ENCODE measurements at places on chromosomes 5 and 9. TPM values are rescaled to one million over a fixed set of nuclear protein-coding genes. Genes with fewer than 3 reads are reported as not detected.

GRCh38 chr5:172850454-172850797 is 16.4 kb downstream of the ERGIC1 start:
- DNase-seq: no peak

GRCh38 chr5:33829430-33829829 is 62.4 kb downstream of the ADAMTS12 start:
- DNase-seq: no peak

DNA sequence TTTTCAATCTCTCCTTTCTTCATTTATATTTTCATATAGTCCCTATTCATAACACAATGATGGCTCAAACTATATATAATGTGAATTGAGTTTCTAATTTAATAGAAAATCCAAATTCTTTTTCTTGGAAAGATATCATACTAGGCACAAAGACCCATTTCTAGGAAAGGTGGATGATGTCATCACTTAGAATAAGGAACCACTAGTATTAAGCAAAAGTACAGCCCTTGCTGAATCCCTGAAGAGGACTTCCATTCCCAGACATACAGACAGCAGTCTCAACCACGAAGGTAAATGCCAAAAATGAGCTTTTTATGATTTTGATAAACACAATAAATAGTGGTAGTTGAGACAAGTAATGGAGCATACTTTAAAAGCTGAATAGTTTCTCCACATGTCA is 210.0 kb downstream of the FBN2 start:
- no peak for DNase-seq

DNA sequence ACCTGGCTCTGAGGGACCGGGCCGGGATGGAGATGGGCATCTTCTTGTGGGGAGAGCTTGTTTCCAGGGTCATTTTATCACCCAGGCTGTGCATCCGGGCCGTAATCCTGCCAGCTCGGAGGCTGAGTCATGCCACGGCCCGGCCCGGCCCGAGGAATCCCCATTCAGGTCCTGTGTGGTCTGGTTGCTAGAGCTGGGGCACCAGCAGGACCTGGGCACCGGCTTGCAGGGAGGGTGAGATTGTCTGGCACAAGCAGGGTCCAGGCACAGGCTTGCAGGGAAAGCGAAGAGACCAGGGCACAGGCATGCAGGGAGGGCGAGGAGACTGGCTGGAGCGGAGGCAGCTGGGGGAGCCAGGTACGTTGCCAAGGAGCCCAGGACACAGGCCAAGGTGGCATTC is 106.8 kb downstream of the RXRA start:
- no peak for DNase-seq

DNA sequence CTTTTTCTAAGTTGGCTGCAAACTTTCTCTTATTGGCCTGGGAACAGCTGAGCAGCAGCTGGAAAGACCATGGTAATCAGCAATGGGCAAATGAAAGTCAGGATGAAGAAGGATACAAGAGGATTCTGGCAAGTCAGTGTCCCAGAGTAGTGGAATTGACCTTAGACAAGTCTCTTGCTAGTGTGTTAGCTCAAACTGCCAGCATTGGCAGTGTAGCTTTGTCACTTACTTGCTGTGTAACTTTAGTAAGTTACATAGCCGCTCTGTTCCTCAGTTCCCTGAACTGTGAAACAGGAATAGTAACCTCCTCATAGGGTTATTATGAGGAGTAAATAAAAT is 3.6 kb downstream of the ALDH1A1 start:
- no peak for DNase-seq

- DNase-seq: peak; percentile 77
These were observed at the start of gene CDO1 for GRCh38 chr5:115816226-115817081. TSS of gene CDO1 (minus strand) at chr5:115816659. CDS start at chr5:115816397, 262 bp downstream.

GRCh38 chr5:87368601-87369000 is 44.1 kb downstream of the CCNH start:
- DNase-seq: no peak

- no peak for DNase-seq
These were observed 173.8 kb upstream of the OTULINL start for GRCh38 chr5:14407746-14408175.

- DNase-seq: peak; percentile 40
These were observed 260.1 kb upstream of the RGMB start for GRCh38 chr5:98513380-98513779.

DNA sequence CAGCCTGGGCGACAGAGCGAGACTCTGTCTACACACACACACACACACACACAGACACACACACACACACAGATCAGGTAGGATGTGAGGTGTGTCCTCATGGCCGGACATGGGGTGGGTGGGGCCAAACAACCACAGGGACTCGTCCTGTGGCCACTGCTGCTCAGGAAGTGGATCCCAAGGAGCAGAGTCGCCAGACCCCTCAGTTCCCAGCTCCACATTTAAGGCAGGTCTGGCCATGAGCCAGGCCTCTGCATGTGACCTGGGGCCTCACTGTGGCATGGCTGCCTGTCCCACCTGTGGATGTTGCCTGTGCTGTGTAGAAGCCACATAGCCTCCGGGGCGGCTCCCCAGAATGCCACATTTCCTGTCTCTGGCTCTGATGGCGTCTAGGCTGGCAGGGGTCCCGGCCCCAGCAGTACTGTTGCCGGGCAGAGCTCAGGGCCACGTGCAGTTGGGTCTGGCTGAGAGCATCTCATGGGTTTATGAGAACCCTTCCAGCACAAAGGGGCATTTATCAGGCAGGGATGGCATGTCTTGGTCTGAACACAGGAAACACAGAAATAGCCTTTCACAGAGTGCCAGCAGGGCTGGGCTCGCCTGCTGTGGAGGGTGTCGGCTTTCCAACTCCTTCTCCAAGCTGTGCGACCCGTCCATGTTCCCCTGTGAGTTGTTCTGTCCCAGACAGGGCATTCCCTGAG is 9.9 kb upstream of the NINJ1 start:
- DNase-seq: no peak

DNA sequence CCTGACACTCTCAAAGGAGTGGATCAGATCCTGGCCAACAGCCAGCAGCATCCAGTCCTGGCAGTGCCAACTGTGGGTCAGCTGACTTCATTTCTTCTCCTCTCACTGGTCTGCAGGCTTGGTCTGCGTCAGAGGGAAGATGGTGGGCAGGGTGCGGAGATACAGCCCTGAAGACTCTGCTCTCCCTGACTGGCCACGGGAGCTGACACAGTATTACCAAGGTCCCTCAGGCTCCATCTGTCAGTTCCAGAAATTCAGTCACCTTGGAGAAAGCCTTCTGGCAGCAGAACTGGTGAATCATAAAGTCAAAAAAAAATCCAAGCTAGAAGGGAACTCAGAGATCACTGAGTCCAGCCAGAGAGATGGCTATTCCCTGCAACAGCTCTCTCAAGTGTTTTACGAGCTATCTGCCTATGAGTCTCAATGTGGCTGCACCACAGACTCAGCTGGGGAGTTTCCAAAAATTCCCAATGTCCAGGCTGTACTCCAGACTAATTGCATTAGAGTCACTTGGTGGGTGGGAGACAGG is 27.9 kb downstream of the C1QTNF2 start:
- DNase-seq: no peak

DNA sequence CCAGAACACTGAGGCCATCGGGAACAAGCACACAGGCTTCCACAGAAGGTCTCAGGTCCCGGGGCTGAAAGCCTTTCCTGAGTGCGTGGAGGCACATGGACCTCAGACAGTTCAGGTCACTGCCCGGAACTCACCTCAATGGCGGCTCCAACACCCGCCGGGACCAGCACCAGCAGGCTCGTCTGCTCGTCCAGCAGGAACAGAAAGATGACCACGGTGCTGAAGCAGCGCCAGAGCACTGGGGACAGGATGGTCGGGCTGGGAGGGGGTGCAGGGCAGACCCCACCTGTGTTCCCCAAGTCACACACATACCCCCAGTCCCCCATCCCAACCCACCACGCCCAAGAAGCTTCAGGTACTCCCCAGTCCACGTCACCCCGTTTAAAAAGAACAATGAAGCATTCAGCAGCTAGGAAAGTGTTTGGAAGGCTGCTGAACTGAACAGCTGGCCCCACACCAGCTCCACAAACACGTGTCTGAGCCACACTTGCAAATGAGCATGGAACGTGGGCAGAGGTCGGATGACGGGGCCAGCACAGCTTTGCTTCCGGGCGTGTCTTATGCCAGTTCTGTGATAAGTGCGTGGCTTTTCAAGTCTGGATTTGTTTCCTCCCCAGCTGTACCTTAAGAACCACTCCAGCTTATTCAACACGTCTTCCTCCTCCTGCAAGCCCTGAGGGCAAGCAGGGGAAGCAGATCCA is 14.6 kb downstream of the CLPTM1L start:
- no peak for DNase-seq

- DNase-seq: no peak
These were observed 9.9 kb downstream of the GFPT2 start for GRCh38 chr5:180343110-180343830.

- no peak for DNase-seq
These were observed 161.7 kb upstream of the STK32A start for GRCh38 chr5:147073098-147073497.

DNA sequence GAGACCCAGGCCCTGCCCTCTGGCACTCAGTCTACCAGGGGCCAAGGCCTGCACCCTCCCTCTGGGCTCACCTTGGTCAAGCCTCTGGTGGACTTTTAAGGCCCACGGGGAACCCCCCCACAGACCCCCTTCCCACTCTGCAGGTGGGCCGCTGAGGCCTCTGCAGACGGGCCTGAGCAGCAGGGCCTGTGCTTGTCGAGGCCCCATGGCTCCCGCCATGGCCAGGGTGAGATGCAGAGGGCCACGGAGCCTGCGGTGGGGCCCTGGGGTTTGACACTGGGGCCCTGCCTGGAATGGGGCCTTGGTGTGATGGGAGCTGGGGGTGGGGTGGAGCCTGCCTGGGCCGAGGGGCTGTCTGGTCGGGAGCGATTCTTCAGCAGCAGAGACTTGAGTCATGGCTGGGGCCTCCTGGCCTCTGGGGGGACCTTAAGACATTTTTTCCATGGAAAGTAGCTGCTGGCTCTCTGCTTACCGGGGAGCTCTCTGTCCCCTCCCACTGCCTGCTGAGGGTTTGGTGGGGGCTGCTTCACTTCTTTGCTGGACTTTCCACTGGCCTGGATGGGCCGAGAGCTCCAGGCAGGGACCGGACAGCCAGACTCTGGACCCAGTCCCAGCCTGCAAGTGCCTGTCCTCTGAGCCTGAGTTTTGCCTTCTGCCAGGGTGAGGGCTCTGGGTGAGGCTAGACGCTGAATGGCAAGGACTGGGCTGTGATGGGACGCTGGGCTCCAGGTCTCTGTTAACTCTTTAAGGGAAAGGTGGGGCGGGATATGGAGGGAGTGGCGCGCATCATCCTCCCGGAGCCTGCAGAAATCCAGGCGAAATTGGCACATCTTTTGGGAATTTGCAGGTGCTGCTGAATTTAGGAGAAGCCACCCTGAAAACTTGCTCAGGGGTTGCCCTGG is 132.2 kb downstream of the RXRA start:
- DNase-seq: no peak

DNA sequence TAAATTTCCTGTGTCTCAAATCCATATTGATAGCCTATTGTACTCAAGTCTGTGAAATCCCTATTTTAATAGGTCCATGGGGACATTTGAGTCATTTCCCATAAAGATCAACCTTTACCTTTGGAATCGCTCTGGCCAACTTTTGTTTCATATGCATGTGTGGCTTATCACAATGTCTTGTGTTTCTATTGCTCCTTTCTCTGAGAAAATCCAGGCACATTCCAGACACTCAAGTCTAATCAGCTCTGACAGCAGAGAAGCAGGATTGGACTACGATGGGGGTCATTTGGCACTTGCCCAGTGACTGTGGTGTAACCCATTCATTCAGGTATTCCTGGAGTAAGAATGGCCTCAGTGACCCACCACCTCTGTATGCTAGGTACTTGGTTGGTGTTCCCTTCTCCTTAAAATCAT is 48.4 kb downstream of the ACTBL2 start:
- no peak for DNase-seq

GRCh38 chr9:128882677-128883603 is 1.0 kb downstream of the LRRC8A start:
- peak; percentile 34 for DNase-seq

- DNase-seq: no peak
These were observed 10.1 kb downstream of the IFNA5 start for GRCh38 chr9:21294904-21295538.

GRCh38 chr5:138615461-138615860 is 40.3 kb upstream of the HSPA9 start:
- no peak for DNase-seq

DNA sequence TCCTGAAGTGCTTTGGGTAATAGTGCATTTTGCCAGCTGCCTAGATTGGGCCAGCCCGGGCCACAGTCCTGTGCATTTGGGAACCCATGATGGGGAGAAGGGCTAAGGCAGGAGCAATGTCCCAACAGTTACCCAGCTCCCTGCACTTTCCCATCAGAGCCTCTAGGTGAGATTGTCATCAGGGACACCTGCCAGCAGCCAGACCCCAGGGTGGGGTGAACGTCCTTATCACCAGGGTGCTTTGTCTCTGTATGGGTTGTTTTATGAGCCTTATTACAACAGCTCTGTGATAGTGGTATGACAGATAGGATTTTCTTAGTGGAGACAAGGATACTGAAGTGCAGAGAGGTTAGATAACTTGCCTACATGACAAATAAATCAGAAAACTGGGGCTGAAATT is 365.7 kb downstream of the OSTF1 start:
- no peak for DNase-seq

GRCh38 chr5:9851458-9851857 is 221.3 kb upstream of the TAS2R1 start:
- no peak for DNase-seq

DNA sequence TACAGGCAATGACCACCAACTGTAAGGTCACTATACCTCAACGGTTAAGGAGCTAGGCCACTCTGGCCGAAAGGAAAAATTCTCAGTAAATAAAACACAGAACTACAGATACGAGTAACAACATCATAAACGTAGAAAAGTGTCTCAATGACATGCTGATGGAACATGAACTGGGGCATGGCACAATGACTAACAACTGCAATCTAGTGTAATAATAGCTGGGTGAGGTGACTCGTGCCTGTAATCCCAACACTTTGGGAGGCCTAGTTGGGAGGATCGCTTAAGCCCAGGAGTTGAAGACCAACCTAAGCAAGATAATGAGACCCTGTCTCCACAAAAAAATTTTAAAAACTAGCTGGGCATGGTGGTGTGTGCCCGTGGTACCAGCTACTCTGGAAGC is 9.8 kb upstream of the RAPGEF6 start:
- DNase-seq: no peak

- no peak for DNase-seq
These were observed 16.5 kb downstream of the ZNF462 start for GRCh38 chr9:106879439-106879882.

- DNase-seq: no peak
These were observed 121.5 kb upstream of the SNX2 start for GRCh38 chr5:122653087-122654017.

- DNase-seq: no peak
These were observed 160.3 kb downstream of the CEMIP2 start for GRCh38 chr9:71608021-71608420.

The PRUNE2 gene
- 63.8 TPM for total RNA-seq

The FABP6 gene
- 7.7 TPM for total RNA-seq

The NOP16 gene
- total RNA-seq: 18.6 TPM

The ARSI gene
- total RNA-seq: not detected

The MYOT gene
- total RNA-seq: not detected

The PCDHGC5 gene
- 4.0 TPM for total RNA-seq

The GFI1B gene
- total RNA-seq: not detected

The PCDHGA7 gene
- 4.2 TPM for total RNA-seq

The PCDHGB3 gene
- 6.2 TPM for total RNA-seq

The DRD1 gene
- not detected for total RNA-seq

The DMRT1 gene
- total RNA-seq: 0.25 TPM

The PTGR1 gene
- 23.4 TPM for total RNA-seq

The FCN2 gene
- total RNA-seq: not detected

The PLAC8L1 gene
- total RNA-seq: 2.2 TPM
